ENCODE measurements at places on chromosomes 13 and 19.

- DNase-seq, result no peak
Observed at GRCh38 chr13:24407844-24408243, 98.5 kb downstream of the C1QTNF9 start.

DNA sequence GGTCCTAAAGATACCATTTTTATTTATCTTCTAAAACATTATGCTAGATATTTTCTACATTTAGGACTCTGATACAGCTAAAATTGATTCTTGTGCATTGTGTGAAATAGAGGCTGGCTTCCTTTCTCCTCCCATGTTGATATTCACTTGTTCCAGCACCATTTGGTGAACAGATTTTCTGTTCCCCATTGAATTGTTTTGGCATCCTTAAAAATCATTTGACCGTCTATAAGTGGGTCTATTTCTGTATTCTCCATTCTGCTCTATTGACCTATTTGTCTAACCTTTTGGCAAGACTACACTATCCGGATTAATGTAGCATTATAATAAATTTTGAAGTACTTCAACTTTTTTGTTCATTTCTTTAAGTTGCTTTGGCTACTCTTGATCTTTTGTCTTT, 2689.2 kb downstream of the PCDH9 start:
- DNase-seq, result no peak

DNA sequence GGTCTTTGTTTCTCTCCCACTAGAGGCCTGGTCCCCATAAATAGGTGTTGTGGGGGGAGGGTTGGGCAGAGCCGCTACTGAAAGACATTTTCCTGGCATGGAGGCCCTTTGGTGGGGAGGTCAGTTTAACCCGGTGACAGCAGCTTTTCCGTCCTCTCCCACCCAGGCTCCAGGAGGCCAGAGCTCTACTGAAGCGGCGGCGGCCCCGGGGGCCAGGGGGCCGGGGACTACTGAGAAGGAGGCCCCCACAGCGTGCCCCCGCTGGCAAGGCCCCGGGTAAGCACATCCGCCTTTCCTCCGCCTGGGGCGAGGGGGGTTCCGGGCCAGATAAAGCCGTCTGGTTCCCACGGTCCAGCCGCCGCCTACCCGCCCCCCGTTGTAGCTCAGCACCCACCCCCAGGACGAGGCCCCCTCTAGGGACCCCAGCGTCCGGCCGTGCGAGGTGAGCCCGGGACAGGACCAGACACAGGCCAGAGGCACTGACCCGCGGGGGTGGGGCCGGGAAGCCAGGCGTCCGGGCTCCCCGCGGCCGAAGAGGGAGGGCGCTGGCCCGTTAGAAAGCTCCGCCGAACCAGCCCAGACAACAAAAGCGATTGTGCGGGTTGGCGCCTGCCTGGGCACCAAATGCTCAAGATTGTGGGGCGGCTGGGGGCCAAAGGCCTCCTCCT, 1.1 kb upstream of the LTBP4 start:
- no peak for DNase-seq

GRCh38 chr13:102132777-102133295, 269.0 kb downstream of the FGF14 start:
- no peak for DNase-seq

DNA sequence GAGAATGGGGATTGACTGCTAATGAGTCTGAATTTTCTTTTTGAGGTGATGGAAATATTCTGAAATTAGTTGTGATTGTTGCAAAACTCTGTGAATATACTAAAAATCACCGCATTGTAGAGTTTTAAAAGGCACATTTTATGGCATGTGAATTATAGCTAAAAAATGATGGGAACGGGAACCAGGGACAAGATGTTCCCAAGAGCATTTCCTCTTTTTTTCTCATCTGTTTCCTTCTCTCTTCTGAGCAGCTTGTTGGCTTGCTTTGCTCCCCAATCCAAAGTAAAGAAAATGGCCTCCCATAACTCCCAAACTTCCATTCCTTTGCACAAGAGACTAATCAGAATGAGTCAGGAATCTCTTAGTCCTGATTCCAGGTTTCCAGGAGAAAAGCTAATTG, 459.2 kb downstream of the TSHZ3 start:
- no peak for DNase-seq

DNA sequence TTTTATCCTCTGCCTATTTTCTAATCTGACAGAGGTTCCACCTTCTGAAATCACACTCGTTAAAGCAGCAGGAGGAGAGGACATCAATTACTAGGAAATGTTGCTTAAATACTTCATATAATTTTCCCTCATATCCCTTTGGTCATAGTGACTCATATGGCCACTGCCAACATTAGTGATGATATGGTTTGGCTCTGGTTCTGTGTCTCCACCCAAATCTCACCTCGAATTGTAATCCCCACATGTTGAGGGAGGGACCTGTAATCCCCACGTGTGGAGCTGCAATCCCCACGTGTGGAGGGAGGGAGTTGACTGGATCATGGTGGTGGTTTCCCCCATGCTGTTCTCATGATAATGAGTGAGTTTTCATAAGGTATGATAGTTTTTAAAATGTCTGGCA, 618.4 kb upstream of the SLITRK5 start:
- DNase-seq, result no peak

DNA sequence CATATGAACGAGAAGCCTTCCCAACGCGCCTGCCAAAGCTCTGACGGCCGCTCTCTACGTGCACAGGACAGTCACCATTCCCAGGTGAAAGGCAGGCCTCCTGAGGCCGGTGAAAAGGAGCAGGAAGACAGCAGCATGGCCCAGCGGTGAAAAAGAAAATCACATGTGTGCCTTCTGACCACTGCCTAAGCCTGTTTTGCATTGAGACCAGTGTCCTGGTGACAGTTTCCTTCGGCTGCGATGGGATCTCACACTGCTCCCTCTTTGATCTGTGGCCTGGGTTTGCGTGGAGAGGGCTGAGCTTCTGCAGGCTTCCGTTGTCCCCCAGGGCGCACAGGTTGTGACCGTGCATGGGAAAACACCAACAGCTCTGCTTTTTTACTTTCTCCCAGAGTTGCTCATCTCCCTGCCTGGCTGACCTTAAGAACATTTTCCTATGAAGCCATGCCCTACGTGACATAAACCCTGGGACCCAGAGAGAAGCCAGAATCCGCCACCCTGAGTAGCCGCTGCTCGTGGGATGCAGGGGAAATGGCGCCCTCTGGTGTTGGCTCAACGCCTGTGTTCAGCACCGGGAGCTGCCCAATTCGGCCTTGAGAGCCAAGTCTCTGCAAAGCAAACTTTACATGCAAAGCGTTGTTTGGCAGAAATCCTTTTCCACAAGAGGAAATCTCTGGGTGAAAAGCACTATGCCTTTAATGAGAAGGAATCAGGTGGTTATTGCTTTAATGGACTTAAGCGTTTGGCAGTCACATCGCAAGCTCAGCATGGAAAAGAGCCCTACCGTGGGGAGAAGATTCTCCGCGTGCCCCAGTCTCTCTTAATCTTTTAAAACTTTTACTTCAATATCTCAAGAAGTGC, 112.2 kb upstream of the GPR12 start:
- no peak for DNase-seq

- DNase-seq, result no peak
Observed at GRCh38 chr19:35061583-35062373, 20.3 kb downstream of the HPN start.

DNA sequence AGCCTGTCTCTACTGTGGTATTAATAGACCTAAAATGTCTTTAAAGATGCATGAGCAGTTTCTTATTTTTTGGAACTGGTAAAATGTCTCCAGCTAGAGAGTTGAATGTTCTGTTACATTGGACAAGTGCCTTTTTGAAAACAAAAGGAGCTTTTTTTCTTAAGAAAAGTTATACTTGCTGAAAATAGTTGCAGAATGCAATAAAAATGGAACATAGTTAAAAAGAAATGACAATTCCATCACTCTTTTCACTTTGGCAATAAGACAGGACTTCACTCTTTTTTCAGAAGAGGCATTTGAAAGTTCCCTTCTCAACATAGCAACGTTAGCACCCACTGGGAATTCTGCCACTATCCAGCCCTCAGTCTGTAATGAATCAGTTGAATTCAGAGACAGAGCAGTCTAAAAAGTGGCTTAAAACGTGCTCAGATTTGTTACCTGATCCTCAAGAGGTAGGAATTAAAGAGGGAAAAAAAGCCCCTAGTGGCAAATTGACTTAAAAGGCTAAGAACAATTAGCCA, 10.1 kb downstream of the RGCC start:
- no peak for DNase-seq

DNA sequence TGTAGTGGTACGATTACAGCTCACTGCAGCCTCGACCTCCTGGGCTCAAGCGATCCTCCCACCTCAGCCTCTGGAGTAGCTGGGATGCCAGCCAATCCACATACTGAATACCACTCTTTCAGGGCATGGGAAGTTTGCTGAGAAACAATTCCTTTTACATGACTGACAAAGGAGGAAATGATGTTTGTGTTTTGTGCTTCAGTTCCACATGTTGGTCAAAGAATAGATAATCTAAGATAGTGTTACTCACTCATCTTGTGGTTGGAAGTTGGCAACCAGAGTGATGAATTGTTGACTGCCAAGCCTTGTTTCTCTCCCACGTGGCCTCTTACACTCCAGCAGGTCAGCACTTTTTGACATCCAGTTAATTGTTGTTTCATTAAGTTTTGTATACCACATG, 7.6 kb downstream of the MBD3L2B start:
- DNase-seq, result no peak

DNA sequence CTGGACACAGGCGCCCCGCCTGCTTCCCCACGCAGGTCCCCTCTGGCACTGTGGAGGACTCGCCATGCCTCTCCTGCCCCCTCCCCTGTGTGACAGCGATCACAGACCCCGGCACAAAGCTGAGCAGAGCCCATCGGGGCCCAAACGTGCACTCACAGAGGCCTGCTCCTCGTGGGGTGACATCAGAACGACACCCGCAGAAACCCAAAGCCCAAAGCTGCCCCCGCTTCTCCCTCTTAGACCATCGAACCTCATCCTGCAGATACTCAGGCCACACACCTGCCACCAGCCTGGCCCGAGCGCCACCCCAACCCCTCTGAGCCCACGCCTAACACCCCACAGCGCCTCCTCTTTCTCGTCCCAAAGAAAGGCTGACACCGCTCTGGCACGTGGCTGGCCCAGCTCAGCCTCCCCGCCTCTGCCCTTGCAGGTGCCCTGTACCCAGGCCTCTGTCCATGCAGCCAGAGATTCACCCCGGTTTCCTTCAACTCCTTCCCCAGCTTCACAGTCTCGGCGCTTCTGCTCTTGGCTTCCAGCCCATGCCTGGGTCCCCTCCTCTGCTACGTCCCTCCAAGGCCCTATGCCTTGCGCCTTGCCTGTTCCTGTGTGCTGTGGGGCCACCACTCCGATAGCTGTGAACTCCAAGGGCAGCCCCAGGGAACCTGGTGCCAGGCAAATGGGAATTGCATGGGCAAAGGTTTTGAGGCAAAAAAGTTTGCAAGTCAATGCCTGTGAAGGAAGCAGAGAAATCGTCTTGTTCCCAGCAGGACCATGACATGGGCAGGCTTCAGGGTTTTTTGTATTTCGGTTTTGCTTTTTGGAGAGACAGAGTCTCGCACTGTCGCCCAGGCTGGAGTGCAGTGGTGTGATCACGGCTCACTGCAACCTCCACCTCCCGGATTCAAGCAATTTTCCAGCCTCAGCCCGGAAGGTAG, 831 bp upstream of the CBARP start:
- no peak for DNase-seq

- no peak for DNase-seq
Observed at GRCh38 chr13:50612717-50613116, 230.8 kb downstream of the DLEU7 start.

DNA sequence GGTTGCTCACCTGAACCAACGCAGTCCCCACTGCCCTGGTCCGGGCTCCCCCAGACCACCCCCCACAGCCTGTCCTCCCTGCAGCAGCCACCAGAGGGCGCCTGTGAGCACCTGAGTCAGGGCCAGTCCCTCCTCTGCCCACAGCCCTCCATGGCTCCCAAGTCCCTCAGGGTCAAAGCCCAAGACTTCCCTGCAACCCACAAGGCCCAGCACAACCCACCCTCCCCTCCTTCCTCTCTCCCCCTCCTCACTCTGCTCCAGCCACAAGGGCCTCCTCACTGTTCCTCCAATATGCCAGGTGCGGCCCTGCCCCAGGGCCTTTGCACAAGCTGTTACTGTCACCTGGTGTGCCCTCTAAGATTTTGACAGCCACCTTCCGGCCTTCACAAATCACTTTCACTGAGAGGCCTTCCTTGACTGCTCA, 10.9 kb downstream of the GNA15 start:
- peak; percentile 49 for DNase-seq

DNA sequence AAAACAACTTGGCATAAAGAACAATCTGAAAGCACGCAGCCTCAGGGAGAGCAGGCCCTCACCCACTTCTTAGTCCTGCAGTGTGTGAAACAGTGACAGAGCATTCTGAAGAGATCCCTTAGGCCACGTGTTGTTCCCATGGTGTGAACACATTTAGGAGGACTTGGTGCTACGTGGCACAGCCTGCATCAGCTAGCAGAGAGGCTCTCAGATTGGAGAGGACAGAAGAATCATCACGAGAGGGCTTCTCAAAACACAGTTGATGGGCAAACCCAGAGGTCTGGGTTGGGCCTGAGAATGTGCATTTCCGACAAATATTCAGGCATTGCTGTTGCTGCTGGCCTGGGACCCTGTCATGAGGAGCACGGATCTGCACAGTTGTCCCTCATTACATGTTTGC, 26.1 kb upstream of the TFDP1 start:
- DNase-seq, result no peak

- DNase-seq, result peak; percentile 79
Observed at GRCh38 chr19:58519355-58520256, at the start of gene ZBTB45. TSS of gene ZBTB45 (minus strand) at chr19:58519810. CDS start at chr19:58517673, 2,137 bp downstream.

DNA sequence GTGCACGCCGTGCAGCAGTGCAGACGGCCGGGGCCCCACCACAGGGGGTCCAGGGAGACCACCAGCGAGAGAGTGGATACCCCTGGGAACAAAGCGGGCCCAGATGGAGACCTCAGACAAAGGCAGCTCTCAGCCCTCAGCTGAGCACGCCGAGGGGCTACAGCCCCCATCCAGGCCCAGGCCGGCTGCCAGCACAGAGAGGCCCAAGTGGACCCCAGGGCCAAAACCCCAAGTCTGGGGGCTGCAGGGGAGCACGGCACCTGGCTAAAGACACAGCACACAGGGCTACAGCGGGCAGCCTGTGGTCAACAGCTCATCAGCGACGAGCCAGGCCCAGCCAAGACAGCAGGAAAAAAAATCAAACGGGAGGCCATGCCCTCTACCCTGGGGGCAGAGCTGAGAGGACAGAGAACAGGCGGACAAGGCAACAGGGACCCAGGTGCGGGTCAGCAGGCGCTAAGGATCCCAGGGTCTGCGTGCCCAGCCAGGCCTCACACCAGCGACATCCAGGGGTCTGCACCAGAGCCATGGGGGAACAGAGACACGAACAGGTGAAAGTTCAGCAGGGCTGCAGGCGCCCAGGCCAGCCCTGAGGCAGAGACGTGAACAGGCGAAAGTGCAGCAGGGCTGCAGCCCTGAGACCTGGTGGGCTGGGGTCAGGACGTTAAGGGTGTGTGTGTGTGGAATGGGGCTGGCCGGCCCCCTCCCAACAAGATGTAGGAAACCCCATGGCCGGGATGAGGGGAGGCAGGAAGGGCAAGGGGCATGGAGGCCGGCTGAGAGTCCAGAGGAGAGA, 34.3 kb downstream of the RASA3 start:
- DNase-seq, result no peak

GRCh38 chr13:76889254-76889653, 3.0 kb upstream of the KCTD12 start:
- no peak for DNase-seq

Measured in T-helper 1 cell (primary cell).